Epithelial cell of esophagus (primary cell): ENCODE measurements at places on chromosomes 2 and 18.
A peak's percentile ranks its signal among the peaks of the same experiment; 100 is the strongest.

GRCh38 chr2:127220102-127220767 lies at the start of gene CYP27C1:
TSS of gene CYP27C1 (minus strand) at chr2:127220299. CDS start at chr2:127220270, 29 bp downstream.
- no peak for DNase-seq

DNA sequence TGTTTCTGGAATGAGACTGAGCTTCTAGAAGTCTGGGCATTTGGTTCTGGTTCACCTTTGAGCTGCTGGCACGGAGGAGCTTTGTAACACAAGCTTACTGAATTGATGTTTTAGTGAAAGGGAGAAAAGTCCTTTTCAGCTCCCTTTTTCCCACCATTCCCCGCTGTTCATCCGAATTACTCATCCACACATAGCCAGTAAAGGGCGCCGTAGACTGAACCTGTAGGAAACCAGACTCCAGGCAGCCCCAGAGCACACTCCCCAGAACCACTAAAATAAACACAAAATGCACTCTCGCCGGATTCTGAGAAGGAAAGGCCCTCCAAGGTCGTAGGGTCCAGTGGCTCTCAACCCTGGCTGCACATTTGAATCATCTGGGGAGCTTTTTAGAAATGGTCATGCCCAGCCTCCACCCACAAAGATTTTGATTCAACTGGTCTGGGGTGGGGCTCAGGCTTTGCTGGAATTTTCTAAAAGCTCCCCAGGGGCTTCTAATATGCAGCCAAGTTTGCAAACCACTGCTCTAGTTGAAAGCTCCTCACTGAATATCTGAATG lies 29.6 kb downstream of the TCF7L1 start:
- peak; percentile 36 for DNase-seq

DNA sequence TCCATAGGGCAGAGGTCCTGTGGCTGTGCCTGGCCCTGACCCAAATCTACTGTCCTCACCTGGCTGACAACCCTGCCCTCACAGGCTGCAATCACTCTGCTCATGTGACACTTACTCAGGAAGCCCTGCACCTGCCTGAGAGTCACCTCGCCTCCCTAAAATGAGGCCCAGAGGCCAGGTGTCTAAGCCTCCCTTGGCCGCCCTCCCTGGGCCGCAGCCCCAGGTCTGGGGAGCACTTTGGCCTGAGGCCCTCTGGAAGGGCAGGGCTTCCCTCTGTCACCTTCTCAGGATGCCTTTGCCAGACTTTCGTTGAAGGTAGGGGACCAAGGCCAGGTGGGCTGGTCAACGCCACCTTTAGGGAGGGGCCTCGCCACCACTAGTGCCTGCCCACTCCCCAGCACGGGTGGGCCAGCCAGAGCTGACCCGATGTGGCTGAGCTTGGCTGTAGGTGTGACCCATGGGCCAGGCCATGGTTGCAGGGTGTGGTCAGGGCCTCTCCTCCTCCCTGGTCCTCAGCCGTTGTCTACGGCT lies 6.1 kb upstream of the GPC1 start:
- DNase-seq: no peak

DNA sequence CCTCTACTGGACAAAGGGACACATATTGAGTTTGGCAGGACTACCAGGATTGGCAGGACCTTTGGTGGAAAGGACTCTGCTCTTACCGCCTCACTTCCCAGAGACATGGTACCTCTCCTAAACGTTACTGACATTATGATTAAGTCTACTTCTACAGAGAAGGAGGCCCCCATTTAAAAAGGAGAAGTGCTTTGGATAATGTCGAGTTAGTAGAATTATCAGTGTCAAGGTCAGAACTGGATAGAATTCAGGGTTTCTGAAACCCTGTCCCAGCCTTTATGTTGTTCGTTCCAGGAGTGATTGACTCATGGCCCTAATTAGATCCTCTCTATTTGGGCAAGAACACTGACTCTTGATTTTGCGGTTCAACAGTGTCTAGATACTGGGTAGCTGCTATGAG lies 45.8 kb downstream of the LRRTM1 start:
- DNase-seq: no peak

DNA sequence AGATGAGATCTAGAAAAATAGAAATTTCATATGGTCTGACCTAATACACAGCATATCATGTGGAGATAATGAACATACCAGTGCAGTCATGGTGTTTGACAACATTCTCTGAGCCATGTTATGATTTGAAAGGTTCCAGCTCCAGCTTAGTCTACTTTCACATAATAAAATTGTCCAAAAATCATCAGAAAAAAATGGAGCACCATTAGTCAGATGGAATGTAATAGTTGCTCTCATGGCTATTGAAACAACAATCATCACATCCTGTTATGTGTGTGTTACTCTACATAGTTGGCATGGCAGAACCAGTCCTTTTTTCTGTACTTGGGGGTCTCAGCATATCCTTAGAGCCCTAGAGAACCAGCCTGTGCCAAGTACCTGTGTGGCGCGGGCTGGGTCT lies 678.9 kb upstream of the FANCL start:
- no peak for DNase-seq

- DNase-seq: no peak
These were observed 112.4 kb upstream of the RND3 start for GRCh38 chr2:150599889-150600288.

DNA sequence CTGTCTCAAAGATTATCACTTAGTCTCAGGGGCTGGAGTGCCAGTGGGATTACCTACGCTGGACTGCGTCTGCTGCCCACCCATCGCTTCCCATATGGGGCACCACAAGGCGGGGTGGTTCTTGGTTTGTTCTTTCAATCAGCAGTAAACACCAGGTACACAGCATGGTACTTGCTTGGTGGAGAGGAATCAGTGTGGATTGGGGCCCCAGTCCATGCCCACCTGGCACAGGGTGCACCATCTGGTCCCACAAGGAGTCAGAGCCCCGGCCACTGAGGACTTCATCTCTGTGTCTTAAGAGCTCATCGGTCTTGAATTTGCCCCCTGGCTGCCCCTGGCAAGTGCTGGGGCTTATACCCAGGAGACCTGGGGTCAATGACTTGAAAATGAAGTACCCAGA lies 96.2 kb downstream of the GLI2 start:
- no peak for DNase-seq

DNA sequence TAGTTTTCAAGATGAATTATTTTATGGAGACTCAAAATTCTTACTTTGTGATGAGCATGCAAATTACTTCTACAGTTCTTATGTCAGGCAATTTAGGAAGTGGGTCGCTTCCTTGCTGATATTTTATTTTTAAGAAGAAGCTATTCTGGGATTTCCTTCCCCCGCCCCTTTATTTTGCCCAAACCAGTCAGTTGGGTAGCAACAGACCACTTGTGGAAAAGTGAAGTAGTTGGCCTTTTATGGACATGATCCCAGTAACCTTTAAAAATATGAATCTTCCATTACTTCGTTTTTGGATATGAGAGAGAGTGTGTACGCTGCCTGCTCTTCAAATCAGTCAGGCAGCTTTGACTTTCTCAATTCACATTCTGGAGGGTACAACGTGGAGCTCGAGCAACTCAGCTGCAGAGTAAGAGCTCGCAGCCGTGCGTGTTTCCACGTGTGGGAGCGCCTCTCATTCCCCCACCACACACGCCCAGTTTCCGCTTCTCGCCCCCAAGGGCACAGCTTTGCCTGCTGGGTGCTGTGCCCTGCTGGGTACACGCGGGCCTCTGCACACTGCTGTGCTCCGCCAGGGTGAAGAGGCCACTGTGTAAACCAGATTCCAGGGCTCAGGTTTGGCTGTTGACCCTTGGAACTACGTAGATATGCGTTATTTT lies 92.6 kb downstream of the ITGB1BP1 start:
- no peak for DNase-seq
